Activated CD4-positive, alpha-beta T cell treated with anti-CD3 and anti-CD28 coated beads for 36 hours (primary cell): ENCODE measurements at places on chromosomes 5 and 9. TPM values are rescaled to one million over a fixed set of nuclear protein-coding genes. Genes with fewer than 3 reads are reported as not detected.

GRCh38 chr5:52894451-52894850, 94.7 kb upstream of the ITGA2 start:
- H3K27ac ChIP-seq, result no peak overlapping the region
- H3K36me3 ChIP-seq, result no peaks in the 10 kb centered on the region
- peaks cover 6% of the 10 kb centered on the region for H3K27me3 ChIP-seq

- no peaks in the 10 kb centered on the region for H3K36me3 ChIP-seq
- H3K4me1 ChIP-seq, result no peaks in the 10 kb centered on the region
- H3K27me3 ChIP-seq, result peaks cover 12% of the 10 kb centered on the region
- DNase-seq, result no peak
Observed at GRCh38 chr9:117725426-117725887, 21.3 kb downstream of the TLR4 start.

The ANKRD20A1 gene
- total RNA-seq, result 0.90 TPM

- H3K27ac ChIP-seq, result no peak overlapping the region
- H3K4me1 ChIP-seq, result no peaks in the 10 kb centered on the region
- H3K36me3 ChIP-seq, result no peaks in the 10 kb centered on the region
- H3K27me3 ChIP-seq, result no peaks in the 10 kb centered on the region
- H3K4me3 ChIP-seq, result no peak overlapping the region
Observed at GRCh38 chr5:91875196-91875779, 492.2 kb upstream of the ARRDC3 start.

GRCh38 chr5:54159153-54159892, 151.1 kb downstream of the ARL15 start:
- no peak overlapping the region for H3K27ac ChIP-seq
- no peak overlapping the region for H3K4me3 ChIP-seq
- no peaks in the 10 kb centered on the region for H3K4me1 ChIP-seq
- DNase-seq, result no peak

GRCh38 chr5:151601391-151601790, 10.3 kb upstream of the FAT2 start:
- H3K27ac ChIP-seq, result no peak overlapping the region
- H3K36me3 ChIP-seq, result no peaks in the 10 kb centered on the region
- no peak for DNase-seq
- H3K4me1 ChIP-seq, result peaks cover 7% of the 10 kb centered on the region
- H3K4me3 ChIP-seq, result no peak overlapping the region
